ENCODE measurements at places on chromosomes 6 and 20.

GRCh38 chr6:155795173-155795796, 339.6 kb upstream of the NOX3 start:
- DNase-seq = no peak

DNA sequence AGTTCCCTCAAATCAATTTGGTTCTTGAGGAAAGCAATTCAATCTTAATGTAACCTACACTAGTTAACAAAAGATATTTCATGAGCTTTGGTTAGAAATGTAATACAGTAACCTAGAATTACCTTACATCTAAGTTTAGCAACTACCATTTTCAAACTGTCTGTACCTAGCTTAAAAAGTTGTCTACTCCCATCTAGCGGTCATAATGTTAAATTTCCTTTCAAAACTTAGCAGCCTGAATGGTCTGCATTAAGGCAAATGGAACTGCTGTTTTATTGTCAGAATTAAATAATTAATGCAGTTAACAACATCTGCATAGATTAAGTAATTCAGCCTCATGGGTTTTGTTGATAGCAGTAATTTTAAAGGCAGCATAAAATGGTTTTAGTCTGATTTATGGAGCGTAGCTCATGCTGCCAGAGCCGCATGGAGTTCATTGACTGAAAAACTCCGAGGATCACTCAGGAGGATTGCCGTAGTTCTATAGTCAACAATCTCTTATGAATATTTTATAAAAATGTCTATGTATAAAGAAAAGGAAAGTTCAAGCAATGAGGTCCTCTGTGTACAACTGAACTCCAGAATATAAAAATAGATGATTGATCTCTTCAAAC, 485.4 kb upstream of the MANEA start:
- no peak for DNase-seq

GRCh38 chr6:82843291-82843885, 222.3 kb downstream of the UBE3D start:
- no peak for DNase-seq

- DNase-seq = no peak
Measured at GRCh38 chr6:51509597-51509996, 577.8 kb downstream of the PKHD1 start.

DNA sequence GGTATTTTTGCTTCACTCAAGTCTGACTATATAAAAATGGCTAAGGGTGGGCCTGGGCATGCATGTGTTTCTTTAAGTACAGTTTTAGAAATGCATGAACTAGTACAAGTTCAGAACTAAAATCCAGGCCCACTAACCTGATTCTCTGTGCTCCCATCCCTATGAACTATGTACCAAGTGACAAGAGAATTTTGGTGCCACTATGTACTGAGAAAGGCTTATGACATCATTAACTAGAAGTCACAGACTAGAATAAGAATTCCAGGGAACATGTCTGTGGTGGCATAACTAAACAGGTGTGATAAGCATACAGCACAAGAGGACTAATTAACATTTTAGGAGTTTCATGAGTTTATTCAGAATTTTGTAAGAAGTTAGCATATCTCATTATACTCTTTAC, 16.1 kb downstream of the TENT5A start:
- no peak for DNase-seq

GRCh38 chr6:12482386-12483375, 192.5 kb downstream of the EDN1 start:
- DNase-seq = peak; percentile 74

DNA sequence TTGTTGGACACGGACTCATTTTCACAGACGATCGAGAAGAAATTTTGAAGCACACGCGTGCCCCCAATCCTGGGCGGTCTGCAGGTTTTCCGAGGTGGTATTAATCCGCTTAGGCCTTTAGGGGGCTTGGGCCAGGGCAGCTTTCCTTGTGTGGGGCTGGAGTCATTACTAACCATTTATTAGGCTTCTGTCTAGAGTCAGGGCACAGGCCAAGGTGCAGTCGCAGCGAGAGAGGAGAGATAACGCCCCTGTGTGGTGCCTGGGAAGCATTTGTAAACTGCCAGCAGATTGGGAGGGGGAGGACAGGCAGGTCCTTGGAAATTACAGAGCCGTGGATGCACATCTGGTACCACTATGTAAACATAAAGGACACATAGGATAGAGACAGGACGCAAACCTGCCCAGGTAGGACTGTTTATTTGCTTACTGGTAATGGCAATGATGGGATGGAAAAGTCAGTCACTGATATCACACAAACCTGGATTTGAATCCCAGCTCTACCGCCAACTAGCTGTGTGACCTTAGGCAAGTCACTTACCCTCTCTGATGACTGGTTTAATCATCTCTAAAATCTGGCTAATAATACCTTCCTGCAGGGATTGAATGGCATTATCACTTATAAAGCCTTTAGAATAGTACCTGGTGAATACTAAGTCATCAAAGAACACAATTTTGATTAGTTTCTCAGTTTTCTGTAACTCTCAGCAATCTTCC, 76.4 kb downstream of the TMEM242 start:
- DNase-seq = no peak

DNA sequence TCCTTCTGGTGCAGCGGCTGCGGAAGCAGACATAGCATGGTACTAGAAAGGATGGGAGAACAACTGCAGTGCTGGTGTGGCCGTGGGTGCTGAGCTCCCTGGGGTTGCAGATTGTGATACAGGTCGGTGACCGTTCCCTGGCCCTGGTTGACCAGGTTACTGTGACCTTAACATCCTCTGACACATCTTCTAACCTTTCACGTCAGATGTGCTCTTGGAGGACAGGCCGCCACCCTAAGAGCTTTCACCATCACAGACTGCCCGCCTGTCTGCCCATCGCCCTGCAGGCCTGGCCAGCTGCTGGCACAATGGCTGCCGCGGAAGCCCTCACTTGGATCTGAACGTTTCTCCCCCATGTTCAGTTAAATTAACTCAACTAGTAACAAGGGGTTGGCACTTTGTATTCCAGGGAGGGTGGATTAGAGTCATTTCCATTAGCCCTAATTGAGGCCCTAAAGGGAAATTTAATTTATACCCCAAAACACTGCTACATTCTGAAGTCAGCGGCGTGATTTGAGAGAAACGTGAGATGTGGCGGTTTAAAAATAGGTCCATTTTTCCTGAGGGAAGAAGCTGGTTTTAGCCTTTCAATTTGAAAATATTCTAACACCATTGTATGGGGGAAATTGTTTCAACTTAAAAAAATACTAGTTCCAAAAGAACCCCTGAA, 443.9 kb upstream of the CDH4 start:
- no peak for DNase-seq

GRCh38 chr6:161549977-161550655, 276.3 kb upstream of the AGPAT4 start:
- DNase-seq = peak; percentile 65

GRCh38 chr6:127146932-127147331, 28.5 kb downstream of the RSPO3 start:
- DNase-seq = no peak

GRCh38 chr6:142784344-142784743, 160.6 kb downstream of the HIVEP2 start:
- DNase-seq = no peak

DNA sequence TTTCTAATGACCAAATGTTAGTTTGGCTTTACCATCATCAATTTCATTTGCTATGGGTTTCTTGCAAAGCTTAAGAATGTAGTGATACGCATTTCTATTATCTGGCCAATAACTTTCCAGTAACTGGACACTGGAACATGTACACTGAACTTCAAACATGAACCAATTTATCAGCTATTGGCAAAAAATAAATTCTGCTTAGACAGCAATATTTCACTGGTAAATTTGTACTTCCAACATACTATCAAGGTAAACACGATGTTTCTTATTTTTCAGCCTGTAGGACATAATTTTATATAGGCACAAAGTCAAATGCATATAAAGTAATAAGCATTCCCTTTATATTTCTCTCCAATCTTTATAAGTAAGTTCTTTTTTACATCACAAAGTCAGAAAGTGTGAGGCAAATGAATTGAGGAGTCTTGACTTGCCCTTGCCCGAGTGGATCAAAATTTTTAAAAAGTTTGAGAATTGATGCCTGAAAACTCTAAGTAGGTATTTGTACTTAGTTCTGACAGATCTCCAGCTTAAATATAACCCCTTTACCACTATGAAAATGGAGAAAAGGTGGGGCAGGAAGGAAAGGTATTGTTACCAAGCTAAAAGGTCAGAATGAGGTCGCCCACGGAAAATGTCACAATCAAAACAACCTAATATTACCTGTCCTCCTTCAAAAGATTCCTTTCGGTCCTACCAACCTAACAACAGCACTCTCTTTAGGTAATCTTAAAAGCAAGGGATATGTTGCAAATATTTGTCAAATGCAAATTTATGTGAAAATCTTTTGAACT, 41.3 kb downstream of the STK38 start:
- no peak for DNase-seq

DNA sequence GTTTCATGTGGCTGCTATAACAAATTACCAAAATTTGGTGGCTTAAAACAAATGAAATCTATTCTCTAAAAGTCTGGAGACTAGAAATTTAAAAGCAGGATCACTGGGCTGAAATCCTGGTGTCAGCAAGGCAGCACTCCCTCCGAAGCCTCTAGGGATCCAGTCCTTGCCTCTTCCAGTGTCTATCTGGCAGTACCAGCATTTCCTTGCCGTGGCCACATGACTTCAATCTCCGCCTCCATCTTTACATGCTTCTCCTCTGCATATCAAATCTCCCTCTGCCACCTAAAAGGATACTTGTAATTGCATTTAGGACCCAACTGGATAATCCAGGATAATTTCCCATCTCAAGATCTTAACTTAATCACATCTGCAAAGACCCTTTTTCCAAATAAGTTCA, 30.2 kb downstream of the ARHGAP18 start:
- no peak for DNase-seq

GRCh38 chr6:93105017-93105416, 314.3 kb downstream of the EPHA7 start:
- DNase-seq = no peak

- no peak for DNase-seq
Measured at GRCh38 chr6:25014791-25015560, 79.2 kb upstream of the RIPOR2 start.

- no peak for DNase-seq
Measured at GRCh38 chr6:11894212-11894611, 115.6 kb upstream of the ADTRP start.

DNA sequence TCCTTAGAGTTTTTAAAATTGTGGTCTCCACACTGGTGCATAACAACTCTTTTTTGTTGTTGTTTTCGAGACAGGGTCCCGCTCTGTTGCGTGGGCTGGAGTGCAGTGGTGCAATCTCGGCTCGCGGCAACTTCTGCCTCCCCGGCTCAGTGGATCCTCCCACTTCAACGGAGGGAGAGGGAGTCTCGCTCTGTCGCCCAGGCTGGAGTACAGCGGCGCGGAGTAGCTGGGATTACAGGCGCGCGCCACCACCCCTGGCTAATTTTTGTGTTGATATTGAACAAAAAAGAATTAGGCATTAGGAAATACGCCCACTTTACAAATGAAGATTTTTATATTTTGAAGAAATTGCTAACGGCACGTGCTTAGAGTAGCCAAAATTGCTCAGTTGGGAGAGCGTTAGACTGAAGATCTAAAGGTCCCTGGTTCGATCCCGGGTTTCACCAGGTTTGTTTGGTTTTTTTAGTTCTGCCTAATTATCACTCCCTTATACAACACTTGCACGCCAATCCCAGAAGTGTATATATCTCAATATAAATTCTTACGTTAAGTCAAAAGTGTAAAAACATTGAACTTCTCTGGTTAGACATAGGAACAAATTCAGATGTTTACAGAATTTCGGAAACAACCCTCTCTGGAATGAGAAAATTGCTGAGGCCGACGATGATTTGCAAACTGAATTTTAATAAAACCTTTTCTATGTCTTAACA, 159.6 kb downstream of the TRIM27 start:
- no peak for DNase-seq

GRCh38 chr20:31669876-31670275, 32.2 kb downstream of the COX4I2 start:
- DNase-seq = no peak
